ENCODE measurements at places on chromosomes 7 and 10.

- no peak for DNase-seq
Measured at GRCh38 chr7:121545418-121545817, 149.3 kb upstream of the FAM3C start.

- no peak for DNase-seq
Measured at GRCh38 chr7:93883078-93883916, 7.3 kb downstream of the TFPI2 start.

GRCh38 chr7:136617176-136617575 is 251.3 kb upstream of the CHRM2 start:
- DNase-seq = no peak

DNA sequence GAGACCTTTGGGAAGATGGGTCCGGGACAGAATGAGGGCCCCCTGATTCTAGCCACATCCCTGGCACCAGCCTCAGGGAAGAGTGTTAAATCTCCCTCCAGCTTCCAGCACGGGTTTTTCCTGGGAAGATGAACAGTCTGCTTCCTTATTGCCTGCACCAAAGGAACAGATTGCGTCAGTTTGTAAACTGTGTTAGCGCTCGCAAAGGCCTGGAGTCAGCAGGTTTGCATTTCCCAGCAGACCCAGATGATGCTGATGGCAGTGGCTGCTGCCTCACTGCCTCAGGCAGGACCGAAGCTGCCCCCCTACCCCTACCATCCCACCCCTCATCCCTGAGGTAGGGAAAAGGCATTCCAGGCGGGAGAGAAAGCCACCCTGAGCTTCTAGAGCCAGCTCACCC is 34.6 kb upstream of the LRRC4 start:
- no peak for DNase-seq

Measured in NCI-H1930 (cell line).